ENCODE measurements at places on chromosomes 12 and 14.

DNA sequence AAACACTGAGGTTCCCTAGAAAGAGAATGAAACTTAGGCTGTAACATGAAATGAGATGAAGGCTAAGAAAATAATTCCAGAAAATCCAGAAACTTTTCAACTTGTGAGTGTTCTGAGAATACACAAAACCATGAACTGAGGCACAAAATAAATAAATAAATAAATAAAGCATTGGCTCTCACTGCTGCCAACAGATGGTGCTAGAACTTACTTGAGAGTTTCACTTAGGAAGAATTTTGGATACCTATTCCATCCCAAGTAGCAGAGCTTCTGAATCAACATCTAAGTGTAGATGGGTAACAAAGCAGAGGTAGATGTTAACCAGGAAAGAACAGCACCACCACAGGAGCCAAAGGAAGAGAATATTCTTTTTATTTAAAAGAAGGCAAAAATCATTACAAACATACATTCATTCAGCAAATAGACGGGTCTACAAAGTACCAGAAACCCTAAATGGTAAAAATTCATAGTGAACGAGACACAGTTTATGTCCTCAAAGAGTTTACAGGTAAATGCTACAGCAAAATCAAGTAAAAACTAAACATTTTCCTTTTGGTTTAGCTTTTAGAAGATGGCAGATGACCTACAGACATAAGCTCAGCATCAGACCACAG lies 16.7 kb downstream of the EPS8 start:
- no peak for DNase-seq

DNA sequence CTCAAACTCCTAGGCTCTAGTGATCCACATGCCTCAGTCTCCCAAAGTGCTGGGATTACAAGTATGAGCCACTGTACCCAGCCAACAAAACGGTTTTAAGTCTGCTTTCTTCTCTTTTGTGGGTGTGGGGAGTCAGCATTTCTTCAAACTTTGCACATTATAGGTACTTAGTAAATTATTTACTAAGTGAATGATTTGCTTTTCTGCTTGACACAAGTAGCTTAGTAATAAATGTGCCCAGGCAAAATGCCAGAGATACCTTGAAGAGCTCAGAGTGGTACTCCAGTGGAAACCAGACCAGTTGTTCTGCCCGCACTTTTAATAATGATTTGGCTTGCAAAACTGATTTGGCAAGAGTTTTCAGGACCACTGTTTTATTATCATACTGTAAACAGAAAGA lies 15.0 kb downstream of the DEPDC4 start:
- DNase-seq = no peak

DNA sequence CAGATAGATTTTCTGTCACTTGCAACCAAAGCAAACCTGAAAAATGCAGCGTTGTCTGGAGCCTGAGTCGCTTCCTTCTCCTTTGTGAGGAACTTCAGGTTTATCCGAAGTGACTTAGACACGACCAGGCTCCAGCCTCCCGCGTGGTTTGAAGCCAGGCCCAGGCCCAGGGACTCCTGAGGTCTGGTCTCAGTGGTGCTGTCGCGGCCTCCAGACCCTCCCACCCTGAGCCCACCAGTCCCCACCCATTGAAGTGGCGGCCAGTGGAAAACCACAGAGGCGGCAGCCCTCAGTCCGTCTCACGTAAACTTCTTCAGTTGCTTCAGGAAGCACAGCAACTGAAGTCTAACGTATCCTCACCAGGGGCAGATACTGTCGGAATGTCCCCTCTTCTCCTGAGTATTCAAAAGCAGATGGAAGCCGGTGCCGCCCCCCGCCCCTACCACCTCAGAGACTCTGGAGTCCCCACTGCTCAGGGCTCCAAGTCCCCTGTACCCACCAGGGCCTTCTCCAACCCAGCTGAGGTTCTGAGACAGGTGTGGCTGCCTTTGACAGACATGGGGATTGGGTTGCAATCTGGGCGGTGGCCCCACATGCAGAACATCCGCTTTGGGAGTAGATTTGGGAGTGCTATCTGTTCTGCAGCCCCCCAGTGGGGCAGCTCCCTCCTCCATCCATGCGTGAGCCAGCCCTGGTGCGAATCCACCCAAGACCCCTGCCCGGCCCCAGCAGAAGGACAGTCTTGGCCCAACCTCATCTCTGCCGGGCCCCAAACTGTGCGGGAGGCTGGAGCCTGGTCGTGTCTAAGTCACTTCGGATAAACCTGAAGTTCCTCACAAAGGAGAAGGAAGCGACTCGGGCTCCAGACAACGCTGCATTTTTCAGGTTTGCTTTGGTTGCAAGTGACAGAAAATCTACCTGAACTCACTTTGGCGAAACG lies 26.6 kb upstream of the GALNT9 start:
- no peak for DNase-seq

- DNase-seq = no peak
Measured at GRCh38 chr14:24143511-24143910, 2.1 kb upstream of the EMC9 start.

Measured in non-pigmented ciliary epithelial cell (primary cell).